Natural killer cell (primary cell): ENCODE measurements at places on chromosomes 5 and 9. TPM values are rescaled to one million over a fixed set of nuclear protein-coding genes. Genes with fewer than 3 reads are reported as not detected.

DNA sequence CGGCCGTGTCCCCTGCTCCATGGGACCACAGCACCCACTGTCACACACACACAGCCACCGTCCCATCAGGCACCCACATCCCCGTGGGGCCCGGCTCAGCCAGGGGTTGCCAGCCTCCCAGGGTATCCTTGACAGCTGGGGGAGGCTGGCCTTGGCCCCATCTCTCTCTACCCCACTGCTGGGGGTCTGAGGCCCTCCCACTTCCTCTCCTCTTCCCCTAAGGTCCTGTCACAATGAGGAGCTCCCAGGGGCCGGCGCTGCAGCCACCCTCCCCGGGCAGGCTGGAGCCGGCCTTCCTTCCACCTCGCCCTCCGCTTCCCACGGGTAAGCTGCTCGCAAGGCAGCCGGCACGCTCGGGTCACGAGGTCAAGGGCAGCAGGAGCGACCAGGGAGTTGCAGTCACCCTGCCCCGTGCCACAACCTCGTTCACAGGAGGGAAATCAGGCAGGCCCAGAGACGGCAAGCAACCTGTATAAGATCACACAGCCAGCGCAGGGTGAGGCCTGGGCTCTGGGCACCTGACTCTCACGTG is 38.6 kb upstream of the NOTCH1 start:
- DNase-seq: no peak

GRCh38 chr5:59037941-59038797 is 455.3 kb downstream of the RAB3C start:
- DNase-seq: peak; percentile 30

DNA sequence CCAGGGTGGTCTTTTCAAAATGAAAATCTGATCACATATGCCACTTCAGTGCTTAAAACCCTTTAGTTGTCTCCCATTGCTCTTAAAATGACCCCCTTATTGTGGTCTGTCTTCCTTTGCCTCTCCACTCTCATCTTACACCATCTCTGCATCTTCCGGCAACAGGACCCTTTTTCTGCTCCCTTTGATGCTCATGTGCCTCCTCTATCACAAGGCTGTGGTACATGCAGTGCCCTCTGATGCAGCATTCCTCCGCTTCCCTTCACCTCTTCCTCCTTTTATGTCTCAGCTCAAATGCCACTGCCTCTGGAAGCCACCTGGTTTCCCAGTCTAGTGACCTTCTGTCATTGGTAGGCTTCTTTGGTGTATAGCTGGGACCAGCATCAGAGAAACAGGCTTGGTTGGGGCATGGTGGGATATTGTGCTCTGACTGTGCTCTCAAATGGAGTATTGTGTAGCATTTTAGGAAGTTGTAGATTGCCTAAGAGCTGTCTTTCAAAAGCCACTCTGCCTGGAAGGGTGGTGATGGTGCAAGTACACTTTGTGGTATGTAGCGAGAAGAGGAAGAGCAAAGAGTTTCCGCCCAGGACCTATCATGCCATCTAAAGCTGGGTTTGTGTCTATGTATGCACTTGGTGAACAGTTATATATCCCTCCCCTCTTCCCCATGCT is 28.1 kb downstream of the ARHGAP26 start:
- DNase-seq: peak; percentile 71

GRCh38 chr5:125976421-125977000 is 446.7 kb upstream of the GRAMD2B start:
- DNase-seq: no peak

GRCh38 chr5:65790371-65791163 is 68.6 kb downstream of the NLN start:
- DNase-seq: peak; percentile 50

The IL3 gene
- total RNA-seq: not detected
